ENCODE measurements at places on chromosomes 4 and X.

DNA sequence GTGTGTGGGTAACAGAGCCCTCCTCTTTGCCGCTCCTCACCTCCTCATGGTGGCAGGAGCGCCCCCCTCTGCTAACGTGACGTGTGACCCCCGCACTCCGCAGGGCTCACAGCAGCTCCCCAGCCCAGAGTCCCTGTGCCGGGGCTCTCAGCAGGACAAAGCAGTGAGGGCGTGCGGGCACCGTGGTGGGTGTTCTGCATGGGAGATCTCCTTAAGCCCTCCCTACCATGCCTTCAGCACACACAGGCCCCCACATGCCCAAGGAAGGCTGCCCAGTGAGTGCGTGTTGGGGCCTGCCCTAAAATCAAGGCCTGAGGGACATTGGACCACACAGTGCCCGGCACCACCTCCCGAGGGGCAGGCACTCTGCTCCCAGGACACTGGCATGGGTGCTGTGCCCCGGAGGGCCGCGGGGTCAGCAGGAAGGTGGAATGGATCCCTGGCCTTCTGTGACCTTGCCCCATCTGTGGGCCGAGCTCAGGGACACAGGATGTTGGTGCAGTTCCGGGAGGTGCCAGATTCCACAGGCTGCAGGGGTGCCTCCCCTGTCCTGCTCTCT, 10.1 kb downstream of the PSAPL1 start:
- DNase-seq: no peak

DNA sequence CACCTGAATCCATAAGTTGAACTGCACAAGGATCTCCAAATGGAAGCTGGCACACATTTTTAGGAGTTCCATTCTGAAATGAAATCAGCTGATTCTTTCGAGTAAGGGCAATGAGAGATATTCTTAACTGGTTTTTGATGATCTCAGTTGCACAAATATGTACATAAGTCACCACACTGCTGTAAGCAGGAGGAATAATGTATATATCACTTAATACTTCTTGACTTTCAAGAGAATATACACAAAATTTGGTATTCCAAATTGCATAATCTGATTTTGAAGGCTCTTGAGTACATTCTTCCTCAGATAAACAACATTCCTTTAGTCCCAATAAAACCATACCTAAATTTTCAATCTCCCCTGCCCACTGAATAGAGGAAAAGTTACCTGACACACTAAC, 8.2 kb downstream of the FANCB start:
- no peak for DNase-seq

GRCh38 chrX:129557844-129558480, 17.9 kb downstream of the OCRL start:
- no peak for DNase-seq

DNA sequence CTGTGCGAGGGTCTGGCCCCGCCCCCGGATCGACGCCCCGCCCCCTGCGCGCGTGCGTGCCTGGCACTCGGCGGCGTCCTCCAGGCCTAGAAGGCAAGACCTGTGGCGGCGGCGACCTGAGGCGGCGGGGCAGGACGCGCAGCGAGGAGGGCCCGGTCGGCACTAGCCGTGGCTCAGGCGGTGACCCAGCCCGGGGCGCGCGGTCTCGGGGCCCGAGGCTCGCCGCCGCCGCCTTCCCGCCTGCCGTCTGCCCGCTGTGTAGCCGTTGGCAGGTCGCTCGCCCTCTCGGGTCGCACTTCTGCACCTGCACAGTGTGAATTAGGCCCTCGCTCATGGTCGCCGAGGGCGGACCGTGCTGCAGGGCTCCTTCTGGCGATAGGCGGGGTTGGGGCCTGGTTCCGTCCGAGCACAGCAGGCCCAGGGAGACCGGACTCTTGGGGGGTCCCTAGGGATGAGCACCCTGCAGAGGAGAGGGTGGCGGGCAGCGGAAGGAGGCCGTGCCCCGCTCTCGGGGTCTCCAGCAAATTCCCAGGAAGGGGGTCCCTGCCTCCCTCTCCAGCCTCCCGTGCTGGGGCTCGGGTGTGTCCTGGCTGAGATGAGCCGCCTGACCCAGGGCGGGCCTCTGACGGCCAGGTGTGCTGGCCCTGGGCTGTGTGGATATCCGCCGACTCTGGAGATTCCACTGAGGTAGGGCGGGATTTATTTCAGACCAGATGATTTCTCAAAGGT, 557 bp upstream of the FAM53A start:
- no peak for DNase-seq

DNA sequence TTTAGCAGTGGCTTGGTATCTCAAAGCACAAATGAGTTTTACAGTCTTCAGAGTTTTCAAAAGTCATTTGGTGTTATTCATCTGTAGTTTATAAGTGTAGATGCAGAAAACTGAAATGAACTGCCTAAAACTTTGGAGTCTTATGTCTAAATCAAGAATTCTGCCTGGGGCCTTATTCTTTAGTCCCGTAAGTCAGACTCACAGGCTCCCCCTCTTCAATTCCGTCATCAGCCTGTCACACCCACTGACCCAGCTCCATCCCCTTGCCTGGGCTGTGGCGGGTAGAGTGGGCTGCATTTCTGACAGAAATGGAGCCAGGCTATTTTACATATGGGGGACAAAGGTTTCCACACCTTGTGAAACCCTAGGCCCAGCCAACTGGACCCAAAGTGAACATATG, 44.3 kb downstream of the TSPAN5 start:
- DNase-seq: no peak

- no peak for DNase-seq
Measured at GRCh38 chr4:40231316-40231863, 34.6 kb downstream of the RHOH start.

- no peak for DNase-seq
Measured at GRCh38 chrX:136577552-136577951, 45.5 kb downstream of the VGLL1 start.

DNA sequence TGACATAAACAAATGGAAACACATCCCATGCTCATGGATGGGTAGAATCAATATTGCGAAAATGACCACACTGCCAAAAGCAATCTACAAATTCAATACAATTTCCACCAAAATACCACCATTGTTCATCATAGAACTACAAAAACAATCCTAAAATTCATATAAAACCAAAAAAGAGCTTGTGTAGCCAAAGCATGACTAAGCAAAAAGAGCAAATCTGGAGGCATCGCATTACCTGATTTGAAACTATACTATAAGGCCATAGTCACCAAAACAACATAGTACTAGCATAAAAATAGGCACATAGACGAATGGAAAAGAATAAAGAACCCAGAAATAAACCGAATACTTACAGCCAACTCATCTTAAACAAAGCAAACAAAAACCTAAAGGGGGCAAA, 342.8 kb upstream of the AGA start:
- no peak for DNase-seq

DNA sequence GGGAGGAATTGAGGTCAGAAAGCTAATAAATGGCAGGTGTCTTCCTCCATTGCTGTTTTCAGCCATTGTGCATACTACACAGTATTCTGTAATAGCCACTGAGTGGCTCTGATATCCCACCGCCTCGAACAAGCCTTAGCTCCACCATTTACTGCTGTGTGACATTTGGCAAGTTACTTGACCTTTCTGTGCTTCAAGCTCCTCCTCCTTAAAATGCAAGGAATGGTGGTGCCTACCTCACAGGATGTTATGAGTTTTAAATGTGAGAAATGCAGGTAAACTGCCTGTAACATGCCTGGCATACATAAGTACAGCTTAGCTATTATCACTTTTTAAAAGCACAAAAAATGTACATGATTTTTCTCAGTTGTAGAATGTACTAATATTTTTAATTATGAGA, 421.0 kb downstream of the MAPK10 start:
- no peak for DNase-seq

DNA sequence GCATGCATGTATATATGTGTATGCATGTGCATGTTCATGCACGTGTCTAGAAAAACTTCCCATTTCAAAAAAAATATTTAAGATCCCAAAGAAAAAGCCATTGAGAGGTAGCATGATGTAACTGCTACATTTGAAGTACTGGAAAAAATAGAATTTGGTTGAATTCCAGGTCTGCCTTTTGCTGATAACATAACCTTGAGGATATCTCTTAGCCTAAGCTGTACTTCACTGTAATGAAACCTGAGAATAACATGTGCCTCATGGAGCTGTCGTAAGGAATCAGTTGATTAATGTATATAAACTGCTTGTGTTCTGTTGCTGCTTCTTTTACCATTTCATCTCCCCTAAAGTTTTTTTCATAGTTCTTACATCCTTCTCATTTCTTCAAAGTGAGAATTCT, 351.8 kb downstream of the GRIA2 start:
- no peak for DNase-seq

- DNase-seq: no peak
Measured at GRCh38 chr4:42492962-42493361, 95.7 kb downstream of the SHISA3 start.

DNA sequence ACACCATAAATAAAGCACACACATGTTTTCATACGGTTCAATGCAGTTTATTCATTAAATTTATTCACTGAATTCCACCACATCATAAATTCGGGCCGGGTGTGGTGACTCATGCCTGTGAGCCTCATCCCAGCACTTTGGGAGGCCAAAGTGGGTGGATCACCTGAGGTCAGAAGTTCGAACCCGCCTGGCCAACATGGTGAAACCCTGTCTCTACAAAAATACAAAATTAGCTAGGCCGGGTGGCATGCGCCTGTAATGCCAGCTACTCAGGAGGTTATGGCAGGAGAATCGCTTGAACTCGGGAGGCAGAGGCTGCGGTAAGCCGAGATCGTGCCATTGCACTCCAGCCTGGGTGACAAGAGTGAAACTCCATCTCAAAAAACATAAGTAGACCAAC, 131.6 kb downstream of the PDS5A start:
- no peak for DNase-seq

DNA sequence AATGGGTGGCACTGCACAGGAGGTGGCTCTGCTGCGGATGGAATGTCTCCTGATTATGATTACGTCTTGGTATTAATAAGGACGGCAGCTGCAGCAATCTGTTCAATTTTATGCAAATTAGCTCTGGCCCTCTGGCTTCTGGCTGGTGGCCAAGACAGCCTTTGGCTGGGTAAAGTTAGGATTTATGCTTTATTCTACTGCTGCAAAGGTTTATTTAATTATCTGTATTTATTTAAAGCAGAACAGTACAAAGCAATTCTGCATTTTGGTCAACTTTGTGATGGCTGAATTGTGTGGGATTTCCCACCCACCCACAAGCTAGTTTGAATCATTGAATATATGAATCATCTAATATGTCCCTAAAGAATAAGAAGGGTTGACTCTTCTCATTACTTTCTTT, 745.6 kb upstream of the FAM241A start:
- no peak for DNase-seq

DNA sequence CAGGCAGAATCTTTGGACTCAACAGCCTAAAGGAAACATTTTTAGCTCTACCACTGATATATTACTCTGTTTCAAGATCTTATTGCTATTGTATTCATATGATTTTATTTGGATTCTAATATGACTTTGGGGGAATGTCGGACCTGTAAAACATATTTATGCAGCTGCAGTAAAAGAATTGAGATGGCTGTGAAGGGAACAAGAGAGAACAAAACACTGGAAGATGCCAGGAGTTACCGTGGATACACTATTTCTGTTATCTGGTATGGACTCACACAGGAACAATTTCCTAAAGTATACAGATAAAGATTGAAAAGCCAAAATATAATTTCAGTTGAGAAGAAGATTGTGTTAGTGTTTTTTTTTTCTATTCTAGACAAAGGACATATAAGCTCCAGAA, 113.0 kb upstream of the DCLK2 start:
- DNase-seq: no peak

DNA sequence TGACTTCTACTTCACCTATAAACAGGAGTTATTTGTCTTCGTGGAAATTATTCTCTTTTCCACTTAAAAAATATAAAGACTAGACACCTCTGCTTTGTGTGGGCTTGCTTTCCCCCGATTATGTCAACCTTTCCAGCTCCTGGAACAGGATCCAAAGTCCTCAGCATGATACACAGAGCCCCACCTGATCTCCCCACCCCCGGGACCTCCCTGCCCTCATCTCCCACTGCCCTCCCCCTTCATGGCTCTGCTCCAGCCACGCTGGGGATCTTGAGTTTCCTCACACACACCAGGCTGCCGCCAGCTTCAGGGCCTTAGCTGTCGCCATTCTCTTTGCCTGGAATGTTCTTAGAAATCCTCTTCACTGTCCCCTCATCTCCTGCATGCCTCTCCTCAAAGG, 55.3 kb downstream of the MBNL3 start:
- DNase-seq: no peak

GRCh38 chr4:2893772-2894171, 50.1 kb downstream of the ADD1 start:
- DNase-seq: no peak

GRCh38 chrX:129404670-129405008, 118.7 kb downstream of the SMARCA1 start:
- DNase-seq: no peak

- no peak for DNase-seq
Measured at GRCh38 chr4:94889946-94890345, 132.2 kb downstream of the BMPR1B start.

GRCh38 chrX:3393581-3394111, 47.2 kb upstream of the MXRA5 start:
- DNase-seq: no peak

DNA sequence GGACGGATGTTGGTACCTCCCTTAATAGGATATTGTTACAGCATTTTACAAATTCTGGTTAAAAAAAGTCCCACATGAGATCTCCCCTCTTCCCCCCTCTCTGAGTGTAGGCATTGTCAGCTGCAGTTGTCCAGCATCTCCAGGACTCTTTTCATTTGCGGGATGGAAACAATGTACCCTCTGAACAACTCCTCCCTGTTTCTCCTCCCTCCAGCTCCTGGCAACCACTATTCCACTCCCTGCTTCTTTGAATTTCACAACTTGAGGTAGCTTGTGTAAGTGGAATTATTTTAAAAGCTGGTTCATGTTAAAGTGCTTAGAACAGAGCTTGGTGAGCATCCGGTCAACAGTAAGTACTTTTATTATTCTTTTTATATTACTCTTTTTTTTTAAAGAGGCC, 69.8 kb downstream of the TBL1X start:
- DNase-seq: no peak

DNA sequence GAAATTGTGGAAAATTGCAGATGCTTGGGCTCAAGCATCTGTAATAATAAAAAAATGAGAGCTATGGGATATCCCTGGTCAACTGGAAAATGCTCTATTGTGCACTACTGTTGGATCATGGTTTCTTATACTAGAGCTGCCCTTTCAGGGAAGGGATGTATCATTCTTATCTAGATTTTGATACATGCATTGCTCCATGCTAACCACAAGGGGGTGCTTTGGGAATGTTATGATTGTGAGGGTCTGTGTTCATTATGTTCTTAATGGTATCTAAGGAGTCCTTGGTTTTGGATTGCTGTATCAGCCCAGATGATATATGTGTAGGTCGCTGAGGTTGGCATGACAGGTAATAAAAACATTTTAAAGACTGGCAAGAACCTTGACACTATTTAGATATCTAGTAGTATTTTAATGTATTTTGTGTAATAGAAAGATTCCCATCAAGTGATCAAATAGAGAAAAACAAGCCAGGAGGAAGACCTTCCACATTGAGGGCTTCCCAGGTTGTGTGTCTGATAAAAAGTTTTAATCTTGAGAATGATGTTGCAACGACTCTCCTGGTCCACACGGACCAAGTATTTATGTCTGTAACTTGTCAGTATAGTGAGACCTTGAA, 49.2 kb upstream of the TLR2 start:
- peak; percentile 58 for DNase-seq

- DNase-seq: no peak
Measured at GRCh38 chr4:128384091-128384520, 96.5 kb upstream of the PGRMC2 start.

- no peak for DNase-seq
Measured at GRCh38 chrX:22585831-22586230, 313.1 kb downstream of the CBLL2 start.

GRCh38 chrX:47796433-47796906, 40.2 kb upstream of the ZNF81 start:
- no peak for DNase-seq
